ENCODE measurements at places on chromosomes 16 and 17.
A peak's percentile ranks its signal among the peaks of the same experiment; 100 is the strongest.

GRCh38 chr16:68300734-68301459, 9.8 kb downstream of the SLC7A6OS start:
- no peak for DNase-seq

DNA sequence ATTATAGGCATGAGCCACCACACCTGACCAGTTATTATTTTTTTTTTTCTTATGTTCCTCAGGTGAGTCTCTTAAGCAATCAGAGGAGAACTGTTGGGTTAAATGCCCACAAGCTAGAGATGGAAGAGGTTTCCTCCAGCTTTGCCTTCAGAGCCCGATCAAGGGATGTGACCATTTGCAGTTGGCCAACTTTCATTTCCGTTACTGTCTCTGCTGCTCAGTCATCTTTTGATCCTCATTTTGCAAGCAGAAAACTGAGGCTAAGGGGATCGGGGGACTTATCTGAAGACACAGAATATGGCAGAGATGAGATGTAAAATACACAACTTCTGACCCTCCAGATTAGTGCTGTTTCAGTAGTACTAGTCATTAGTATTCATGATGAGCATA, 188.8 kb downstream of the RAB11FIP4 start:
- DNase-seq = no peak

DNA sequence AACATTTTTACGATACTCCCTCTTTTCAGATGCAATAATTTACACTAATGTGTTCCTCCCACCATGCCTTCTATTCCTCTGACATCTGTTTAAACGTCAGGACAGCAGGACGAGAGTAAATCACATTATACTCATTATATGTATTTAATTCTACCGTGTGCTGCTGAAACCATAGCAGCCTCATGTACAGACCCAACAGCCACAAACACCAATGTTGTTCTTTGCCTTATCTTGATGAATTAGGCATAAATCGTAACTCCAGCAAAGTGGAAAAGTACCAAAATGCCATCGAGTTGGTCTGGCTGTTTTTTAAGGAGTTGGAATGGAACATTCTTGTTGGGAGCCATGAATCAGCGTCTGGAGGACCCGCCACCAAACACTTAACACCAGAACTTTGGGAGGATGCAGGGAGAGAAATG, 82.9 kb upstream of the FOXF1 start:
- DNase-seq = no peak

DNA sequence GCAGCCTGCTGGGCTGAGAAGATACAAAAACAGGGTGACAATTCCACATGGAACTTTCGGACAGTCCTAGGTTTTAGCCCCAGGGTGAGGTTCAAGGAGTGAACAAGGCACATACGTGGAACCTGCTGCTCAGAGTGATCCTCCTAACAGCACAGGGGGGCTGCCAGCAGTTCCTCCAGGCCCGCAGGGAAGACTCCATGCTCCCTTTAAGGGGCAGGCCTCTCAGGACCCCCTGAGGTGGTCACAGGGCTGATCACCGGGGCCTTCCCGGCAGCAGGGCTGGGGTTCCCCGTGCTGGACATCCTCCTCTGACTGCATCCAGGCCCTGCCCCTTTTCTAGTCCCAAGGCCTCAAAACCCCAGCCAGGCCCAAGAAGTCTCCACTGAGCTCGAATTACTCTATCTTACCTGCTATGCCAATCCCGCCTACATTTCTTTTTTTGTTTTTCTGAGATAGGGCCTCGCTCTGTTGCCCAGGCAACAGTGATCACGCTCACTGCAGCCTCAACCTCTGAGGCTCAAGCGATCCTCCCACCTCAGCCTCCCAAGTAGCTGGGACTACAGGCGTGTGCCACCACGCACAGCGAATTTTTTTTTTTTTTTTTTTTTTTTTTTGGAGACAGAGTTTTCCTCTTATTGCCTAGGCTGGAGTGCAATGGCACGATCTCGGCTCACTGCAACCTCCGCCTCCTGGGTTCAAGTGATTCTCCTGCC, 10.4 kb downstream of the CANT1 start:
- peak; percentile 11 for DNase-seq

GRCh38 chr16:13923703-13924298, 3.8 kb downstream of the ERCC4 start:
- peak; percentile 41 for DNase-seq

DNA sequence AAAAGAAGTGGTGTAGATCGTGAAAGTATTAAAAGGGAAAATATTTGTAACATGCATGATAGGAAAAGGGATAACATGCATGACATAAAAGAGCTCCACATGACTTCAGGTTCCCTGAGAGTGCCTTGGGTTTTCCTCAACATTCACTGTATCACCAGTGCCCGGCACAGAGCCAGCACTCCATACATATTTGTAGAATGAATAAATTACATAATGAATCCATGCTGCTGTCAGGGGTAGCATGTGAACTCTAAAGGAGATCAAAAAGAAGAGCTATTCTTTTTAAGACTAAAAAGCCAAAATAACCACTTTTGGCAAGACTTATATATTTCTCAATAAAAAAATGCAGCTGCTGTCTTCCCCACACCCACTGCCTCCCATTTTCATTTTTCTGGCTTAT, 2.7 kb upstream of the ZNF594 start:
- no peak for DNase-seq

DNA sequence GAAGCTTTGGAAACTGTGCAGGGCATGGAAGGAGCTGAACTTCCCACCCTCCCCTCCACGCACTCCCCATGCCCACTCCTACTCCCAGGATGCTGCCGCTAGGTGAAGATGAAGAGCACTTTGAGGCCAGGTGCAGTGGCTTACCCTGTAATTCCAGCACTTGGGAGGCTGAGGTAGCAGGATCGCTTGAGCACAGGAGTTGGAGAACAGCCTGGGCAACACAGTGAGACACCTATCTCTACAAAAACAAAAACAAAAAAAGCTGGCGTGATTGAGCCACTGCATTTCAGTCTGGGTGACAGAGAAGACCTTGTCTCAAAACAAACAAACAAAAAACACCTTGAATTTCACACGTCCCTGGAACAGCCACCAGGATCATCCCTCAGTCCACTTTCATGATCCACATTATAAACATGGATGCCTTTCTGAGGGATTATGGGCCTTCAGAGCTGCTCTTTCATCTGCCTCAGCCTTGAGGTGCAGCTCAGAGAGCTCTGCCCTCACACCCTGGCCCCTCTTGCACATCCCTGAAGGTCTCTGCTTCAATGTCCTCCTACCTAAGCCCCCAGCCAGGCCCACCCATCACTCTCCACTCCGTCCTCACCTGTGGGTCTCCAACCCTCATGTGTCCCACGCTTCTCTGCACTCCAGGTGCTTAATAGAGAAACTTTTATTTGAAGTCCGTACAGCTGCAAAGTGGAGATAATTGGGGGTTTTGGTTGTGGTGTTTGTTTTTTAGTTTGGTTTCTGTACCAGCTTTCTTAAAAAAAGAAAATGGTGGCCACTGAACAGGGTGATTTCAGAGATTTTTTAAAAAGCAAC, 25.8 kb downstream of the PHB1 start:
- DNase-seq = no peak

GRCh38 chr16:89721546-89722391, 432 bp downstream of the ZNF276 start:
- DNase-seq = peak; percentile 53

- DNase-seq = no peak
These were observed 84.2 kb downstream of the KCNJ12 start for GRCh38 chr17:21460358-21460757.

- no peak for DNase-seq
These were observed 9.2 kb downstream of the RPL23 start for GRCh38 chr17:38844261-38844757.

All from iPS-NIHi11 (cell line).